ENCODE measurements at places on chromosomes 7 and 10. TPM values are rescaled to one million over a fixed set of nuclear protein-coding genes. Genes with fewer than 3 reads are reported as not detected.
A peak's percentile ranks its signal among the peaks of the same experiment; 100 is the strongest.

The CNPY1 gene
- total RNA-seq, result not detected

The SH2D4B gene
- 0.52 TPM for total RNA-seq

The SORBS1 gene
- 591 TPM for total RNA-seq

The RTKN2 gene
- 0.21 TPM for total RNA-seq

GRCh38 chr7:132402096-132402495, 174.2 kb downstream of the PLXNA4 start:
- no peak for DNase-seq

DNA sequence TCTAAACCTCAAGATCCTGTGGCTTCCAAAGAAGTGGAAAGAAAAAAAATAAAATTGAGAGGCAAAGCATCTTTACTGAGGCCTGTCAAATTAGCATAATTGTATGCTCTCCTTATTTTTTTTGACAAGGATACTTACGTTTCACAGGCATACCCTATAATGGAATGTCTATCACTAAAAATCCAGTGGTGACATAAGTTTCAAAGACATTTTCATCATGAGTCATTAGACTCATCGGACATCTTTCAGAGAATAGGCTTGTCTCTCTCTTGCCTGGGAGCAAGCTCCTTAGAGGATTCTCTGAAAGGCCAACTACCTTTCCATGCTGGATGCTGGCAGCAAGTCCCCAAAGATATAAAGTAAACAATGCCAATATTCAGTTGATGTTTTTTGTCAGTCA, 380.7 kb upstream of the STEAP1 start:
- no peak for DNase-seq

DNA sequence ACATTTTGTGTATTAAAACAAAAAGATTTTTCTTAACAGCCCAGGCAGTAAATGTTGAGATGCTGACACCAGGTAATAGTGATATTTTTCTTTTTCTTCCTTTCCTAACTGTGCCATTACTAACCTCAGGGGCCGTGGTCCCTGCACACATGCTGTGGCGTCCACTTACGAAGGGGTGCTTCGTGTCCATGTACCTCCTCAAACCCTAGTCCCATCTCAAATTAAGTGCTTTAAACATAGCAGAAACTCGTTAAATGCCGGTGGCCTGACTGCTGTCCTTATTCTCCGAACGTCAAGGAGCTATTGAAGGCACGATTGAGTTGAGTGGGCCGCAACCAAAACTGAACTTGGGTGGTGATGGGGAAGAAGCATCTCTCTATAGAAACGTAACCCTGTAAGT, 132.4 kb downstream of the ZMYND11 start:
- DNase-seq, result no peak

DNA sequence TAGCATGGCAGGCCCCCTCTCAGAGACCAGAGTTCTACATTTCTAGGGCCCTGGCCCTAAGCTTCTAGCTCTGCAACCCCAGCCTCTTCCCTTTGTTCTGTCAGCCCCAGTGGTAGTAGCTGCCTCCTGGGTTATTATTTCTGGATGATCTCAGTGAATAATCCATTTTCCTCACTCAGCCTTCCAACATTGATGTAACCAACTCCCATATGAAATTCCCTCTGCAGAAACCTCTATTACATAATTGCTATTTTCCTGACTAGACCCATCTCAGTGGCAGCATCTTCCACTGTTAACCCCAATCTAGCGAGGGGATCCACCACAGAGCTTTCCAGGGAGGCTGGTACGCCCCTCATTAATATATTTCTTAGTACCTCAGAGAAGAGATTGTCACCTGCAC, 49.8 kb downstream of the FHIP2A start:
- no peak for DNase-seq

DNA sequence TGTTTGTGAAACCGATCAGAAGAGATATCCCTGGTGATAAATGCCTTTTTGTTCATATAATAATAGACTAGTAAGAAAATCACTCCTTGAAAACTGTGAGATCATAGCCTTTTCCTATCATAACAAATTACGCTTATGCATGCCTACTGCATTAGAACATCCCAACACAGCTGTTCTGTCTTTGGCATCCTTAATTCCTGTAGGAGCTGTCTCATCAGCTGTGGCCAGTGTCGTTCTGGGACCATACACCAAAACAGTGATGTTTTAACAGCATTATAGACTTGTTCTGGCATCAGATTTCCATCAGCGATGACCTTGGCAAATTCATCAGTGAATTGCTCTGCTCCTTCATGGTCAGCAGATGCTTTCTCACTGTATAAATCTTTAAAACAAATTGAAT, 423.6 kb upstream of the LRGUK start:
- DNase-seq, result no peak

DNA sequence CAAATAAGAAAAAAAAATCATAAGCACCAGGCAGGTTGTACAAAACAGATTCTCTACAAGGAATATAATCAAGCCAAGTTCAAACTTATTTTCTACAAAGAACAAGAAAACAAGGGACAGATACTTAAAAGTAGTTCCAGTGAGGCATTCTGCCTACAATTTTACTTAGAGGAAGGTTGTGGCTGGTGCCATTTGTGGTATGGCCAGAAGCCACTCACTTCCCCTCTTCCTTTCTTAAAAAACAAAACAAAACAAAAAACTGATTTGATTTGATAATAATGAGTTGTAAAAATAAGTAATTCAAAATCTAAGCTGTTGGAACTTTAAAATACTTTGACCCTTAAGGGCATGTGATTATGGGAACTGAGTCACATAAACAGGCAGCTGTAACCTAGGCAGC, 420.6 kb downstream of the CALN1 start:
- no peak for DNase-seq

DNA sequence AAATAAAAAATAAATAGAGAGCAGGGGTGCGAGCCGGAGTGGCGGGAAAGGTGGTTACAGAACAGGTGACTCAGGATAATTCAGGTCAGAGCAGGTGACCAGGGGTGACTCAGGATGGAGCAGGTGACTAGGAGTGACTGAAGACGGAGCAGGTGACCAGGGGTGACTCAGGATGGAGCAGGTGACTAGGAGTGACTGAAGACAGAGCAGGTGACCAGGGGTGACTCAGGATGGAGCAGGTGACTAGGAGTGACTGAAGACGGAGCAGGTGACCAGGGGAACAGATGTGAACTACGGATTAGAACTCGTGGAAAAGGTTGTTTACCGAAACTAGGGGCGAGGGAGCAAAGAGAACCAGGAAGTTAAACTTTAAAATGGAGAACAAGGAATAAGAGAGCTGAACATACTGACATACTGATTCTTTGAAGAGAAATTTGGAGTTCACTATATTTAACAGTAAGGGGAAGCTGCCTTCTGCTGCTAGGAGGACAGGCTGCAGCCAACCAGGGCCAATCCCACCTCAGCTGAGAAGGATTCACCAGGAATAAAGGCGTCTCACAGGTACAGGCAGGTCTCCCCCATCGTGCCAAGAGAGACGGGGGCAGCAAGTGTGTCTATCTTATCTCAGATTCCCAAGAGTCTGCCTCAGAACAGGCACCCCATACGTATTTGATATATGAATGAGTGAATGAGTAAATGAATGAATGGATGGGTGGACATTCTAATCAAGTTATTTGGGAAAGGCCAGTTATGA, 101.3 kb downstream of the CPXM2 start:
- DNase-seq, result no peak

- no peak for DNase-seq
These were observed 267.8 kb downstream of the RPS24 start for GRCh38 chr10:78301481-78301880.

GRCh38 chr7:29146057-29146706, at the start of gene CPVL:
Gene CPVL, minus strand, starts transcription at chr7:29146537. Its CDS starts 25,476 bp downstream, at chr7:29121061.
- DNase-seq, result peak; percentile 80

Measured in aorta (tissue), 5 donors.